ENCODE measurements at places on chromosomes 16 and 17. TPM values are rescaled to one million over a fixed set of nuclear protein-coding genes. Genes with fewer than 3 reads are reported as not detected.

GRCh38 chr16:14958970-14959369 is 15.9 kb upstream of the PDXDC1 start:
- no peaks in the 10 kb centered on the region for H3K27me3 ChIP-seq
- H3K4me3 ChIP-seq: no peak overlapping the region
- no peak for DNase-seq
- peaks cover 15% of the 10 kb centered on the region for H3K4me1 ChIP-seq

DNA sequence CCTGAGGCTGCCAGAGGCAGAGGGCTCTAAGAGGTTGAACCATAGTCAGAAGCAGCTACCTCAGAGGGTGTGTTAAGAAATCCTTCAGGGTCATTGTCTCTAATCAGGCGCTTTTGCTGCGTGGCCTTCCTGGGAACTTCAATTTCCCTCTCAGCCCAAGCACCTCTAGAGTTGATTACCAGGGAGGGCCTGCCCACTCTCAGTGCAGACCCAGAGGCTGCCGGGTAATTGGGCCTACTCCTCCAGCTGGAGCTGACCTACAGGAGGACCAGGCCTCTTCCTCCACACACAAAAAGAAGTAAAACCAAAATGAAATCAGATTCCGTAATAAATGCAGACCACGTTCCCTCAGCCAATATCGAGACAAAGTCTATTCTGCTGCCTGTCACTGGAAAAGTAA is 305.0 kb upstream of the CCL2 start:
- H3K36me3 ChIP-seq: no peaks in the 10 kb centered on the region
- no peak for DNase-seq
- no peaks in the 10 kb centered on the region for H3K4me1 ChIP-seq
- no peaks in the 10 kb centered on the region for H3K27me3 ChIP-seq

- peaks cover 46% of the 10 kb centered on the region for H3K4me1 ChIP-seq
- no peak overlapping the region for H3K4me3 ChIP-seq
- H3K36me3 ChIP-seq: no peaks in the 10 kb centered on the region
Observed at GRCh38 chr17:50593321-50593720, 32.8 kb downstream of the CACNA1G start.

DNA sequence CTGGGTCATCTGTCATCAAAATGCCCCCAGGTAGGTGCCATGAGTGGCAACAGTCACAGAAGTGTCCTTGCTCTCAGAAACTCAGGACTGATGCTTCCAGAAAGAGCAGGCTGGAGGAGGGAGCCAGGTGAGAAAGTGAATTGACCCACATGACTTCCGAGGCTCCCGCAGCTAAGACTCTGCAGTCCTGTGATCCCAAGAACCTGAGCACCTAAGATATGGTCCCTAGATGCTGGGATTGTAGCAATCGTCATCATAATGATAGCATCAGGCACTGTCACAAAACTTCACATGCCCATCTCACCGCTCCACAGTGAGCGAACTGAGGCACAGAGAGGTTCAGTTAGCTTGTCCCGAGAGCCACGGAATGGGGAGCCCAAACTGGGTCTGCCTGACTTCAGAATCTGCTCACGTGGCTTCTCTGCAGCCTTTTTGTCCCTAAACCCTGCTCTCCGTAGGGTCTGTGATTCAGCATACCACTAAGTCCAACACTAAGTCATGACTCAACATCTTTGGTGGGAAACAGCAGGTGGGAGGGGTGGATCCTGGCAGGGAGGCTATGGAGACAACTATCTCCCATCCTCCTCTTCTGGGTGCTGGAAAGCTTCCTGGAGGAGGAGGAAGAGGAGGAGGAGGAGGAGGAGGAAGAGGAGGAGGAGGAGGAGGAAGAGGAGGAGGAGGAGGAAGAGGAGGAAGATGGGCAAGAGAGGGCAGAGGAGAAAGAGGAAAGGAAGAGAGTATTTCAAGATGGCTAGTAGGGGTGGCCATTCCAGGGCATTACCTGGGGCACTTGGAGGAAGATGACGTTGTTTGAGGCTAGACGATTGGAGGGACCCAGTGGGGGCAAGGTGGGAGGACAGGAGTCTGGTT is 55.5 kb upstream of the DLX4 start:
- H3K4me3 ChIP-seq: no peak overlapping the region
- H3K36me3 ChIP-seq: no peaks in the 10 kb centered on the region
- H3K27me3 ChIP-seq: no peaks in the 10 kb centered on the region
- no peak for DNase-seq
- H3K4me1 ChIP-seq: peaks cover 45% of the 10 kb centered on the region

GRCh38 chr16:16923479-16923878 is 544.5 kb downstream of the NPIPA7 start:
- DNase-seq: no peak
- H3K27me3 ChIP-seq: no peaks in the 10 kb centered on the region
- H3K4me1 ChIP-seq: no peaks in the 10 kb centered on the region
- no peak overlapping the region for H3K27ac ChIP-seq

DNA sequence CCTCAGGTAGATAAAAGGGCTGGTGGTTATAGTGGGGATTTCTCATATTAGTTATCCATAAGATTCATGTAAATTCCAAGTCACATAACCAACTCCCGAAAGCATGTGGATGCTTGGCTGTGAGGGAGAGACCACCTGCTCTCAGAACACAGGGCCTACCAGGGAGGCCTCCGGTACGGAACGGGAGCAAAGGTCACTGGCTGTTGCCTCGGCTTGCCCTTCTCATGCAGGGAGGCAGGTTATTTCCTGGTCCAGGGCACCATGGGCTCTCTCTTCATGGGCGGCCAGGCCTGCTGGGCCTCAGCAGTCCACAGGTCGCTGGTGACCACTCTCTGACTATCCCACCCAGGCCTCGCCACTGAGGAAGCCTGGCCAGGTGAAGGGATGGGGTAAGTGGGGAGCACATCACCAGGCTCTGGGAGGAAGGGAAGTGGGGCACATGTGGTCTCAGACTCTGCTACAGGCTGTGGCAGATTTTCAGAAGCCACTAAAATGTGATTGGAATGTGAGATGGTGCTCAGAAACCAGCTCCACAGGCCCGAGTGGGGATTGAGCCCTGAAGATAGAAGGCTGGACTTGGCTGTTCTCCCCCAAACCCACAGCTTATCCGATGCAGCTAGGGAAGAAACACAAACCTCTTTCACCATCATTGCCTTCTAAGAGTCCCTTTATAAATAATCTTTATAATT is 45.4 kb downstream of the HNF1B start:
- H3K4me3 ChIP-seq: no peak overlapping the region
- no peaks in the 10 kb centered on the region for H3K36me3 ChIP-seq
- DNase-seq: no peak

- peaks cover 11% of the 10 kb centered on the region for H3K4me1 ChIP-seq
- H3K4me3 ChIP-seq: no peak overlapping the region
- no peak for DNase-seq
- no peaks in the 10 kb centered on the region for H3K36me3 ChIP-seq
- H3K27me3 ChIP-seq: no peaks in the 10 kb centered on the region
- no peak overlapping the region for H3K27ac ChIP-seq
Observed at GRCh38 chr17:4362141-4362540, 4.3 kb downstream of the UBE2G1 start.

GRCh38 chr16:53643474-53643873 is 60.2 kb downstream of the RPGRIP1L start:
- no peaks in the 10 kb centered on the region for H3K27me3 ChIP-seq
- no peak overlapping the region for H3K4me3 ChIP-seq
- no peaks in the 10 kb centered on the region for H3K4me1 ChIP-seq
- no peak for DNase-seq

SLC16A6 gene
- total RNA-seq: 0.25 TPM

DNA sequence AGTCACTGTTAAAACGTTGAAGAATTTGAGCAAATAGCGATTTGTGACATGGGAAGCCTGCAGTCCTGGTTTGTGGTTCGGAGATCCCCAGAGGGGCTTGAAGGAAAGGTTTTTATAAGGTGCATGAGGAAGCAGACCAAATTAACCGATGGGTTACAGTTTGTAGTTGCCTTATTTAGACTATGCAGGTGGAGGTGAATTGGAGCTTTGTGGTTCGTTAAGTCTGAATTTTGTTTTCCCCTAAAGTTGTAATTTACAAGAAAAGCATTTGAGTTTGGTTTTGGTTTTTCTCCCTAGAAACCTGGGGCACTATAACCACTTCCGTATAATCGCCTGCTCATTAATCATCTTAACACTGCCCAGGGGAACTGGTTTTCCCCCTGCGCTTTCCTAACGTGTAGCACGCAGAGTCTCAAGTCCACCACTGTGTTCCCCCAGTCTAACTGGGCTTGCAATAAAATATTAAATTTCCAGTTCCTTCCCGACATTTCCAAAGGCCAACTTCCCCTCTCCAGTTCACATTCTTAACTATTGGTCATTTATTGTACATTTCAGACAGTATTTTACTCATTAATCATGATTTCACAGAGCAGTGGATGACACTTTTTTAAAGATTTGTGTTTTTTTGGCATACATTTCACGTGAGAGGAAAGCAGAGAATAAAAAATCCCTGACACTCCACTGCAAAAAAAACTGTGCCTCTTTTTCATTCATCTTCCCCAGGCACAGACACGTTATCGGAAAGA is 932 bp downstream of the ZNF267 start:
- no peaks in the 10 kb centered on the region for H3K27me3 ChIP-seq
- H3K27ac ChIP-seq: peak overlapping the region; percentile 83
- peak overlapping the region; percentile 85 for H3K4me3 ChIP-seq
- no peaks in the 10 kb centered on the region for H3K36me3 ChIP-seq
- peaks cover 45% of the 10 kb centered on the region for H3K4me1 ChIP-seq
- DNase-seq: no peak

DNA sequence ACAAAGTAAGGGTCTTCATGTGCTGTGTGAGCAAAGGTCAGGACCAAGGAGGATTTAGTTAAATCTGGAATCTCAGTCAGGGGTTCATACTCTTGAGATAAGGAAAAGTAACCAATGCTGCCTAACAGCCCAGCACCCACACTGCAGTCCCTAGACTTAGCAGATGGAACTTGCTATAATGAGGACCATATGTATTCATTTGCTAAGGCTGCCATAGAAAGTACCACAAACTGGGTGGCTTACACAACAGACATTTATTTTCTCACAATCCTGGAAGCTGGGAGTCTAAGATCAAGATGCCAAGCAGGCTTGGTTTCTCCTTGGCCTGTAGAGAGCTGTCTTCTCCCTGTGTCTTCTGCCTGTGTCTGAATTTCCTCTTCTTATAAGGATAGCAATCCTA is 20.8 kb downstream of the ZP2 start:
- no peaks in the 10 kb centered on the region for H3K4me1 ChIP-seq
- no peaks in the 10 kb centered on the region for H3K27me3 ChIP-seq
- no peaks in the 10 kb centered on the region for H3K36me3 ChIP-seq
- DNase-seq: no peak
- no peak overlapping the region for H3K4me3 ChIP-seq

DNA sequence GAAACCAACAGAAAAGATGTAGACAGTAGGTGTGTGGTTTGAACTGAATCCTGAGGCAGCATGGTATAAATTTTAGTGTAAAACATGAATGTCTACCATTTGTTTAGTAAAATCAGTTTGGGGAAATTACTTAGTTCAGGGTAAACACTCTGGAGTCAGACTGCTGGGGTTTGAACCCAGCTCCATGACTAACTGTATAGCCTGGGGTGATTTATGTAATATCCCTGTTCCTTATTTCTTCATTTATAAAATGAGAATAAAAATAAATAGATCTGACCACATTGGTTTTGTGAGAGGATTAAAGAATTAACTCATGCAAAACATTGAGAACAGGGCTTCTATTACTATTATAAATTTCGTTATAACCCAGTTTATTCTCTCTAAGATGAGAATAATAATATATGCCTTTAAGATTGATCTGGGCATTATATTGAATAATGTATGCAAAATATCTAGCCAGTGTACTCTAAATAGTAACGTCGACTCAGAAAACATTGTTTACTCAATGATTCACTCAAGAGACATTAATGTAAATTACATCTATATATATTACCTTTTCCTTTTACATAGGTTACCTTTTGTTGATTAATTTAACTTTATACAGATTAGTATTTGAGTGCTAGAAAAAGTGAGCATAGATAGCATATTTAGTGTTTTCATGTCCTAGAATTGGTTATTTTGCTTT is 120.6 kb upstream of the KCNJ16 start:
- no peak overlapping the region for H3K4me3 ChIP-seq
- no peaks in the 10 kb centered on the region for H3K36me3 ChIP-seq
- no peak for DNase-seq
- H3K27me3 ChIP-seq: no peaks in the 10 kb centered on the region
- H3K4me1 ChIP-seq: peaks cover 6% of the 10 kb centered on the region

GRCh38 chr17:52106072-52106471 is 52.4 kb downstream of the CA10 start:
- DNase-seq: no peak
- no peaks in the 10 kb centered on the region for H3K36me3 ChIP-seq
- H3K27me3 ChIP-seq: no peaks in the 10 kb centered on the region
- no peak overlapping the region for H3K27ac ChIP-seq

DNA sequence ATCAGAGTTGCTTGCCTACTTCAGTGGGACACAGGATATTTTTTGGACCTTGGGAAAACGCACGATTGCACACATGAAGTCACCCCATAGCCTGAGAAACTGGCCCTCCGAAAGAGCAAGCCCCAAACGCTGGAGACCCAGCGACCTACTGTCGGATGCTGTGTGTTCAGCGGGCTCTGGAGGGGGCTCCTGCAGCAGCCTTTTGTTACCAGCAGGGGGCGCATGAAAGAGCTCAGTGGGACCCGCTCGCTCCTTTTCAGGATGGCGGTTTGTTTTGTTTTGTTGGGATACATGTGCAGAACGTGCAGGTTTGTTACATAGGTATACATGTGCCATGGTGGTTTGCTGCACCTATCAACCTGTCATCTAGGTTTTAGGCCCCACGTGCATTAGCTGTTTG is 28.4 kb downstream of the MYH3 start:
- H3K36me3 ChIP-seq: no peaks in the 10 kb centered on the region
- no peak for DNase-seq
- H3K27ac ChIP-seq: no peak overlapping the region
- H3K27me3 ChIP-seq: no peaks in the 10 kb centered on the region

GRCh38 chr17:73360961-73361761 is 49.4 kb upstream of the CDC42EP4 start:
- H3K27ac ChIP-seq: no peak overlapping the region
- H3K4me1 ChIP-seq: peaks cover 22% of the 10 kb centered on the region
- no peak for DNase-seq
- no peaks in the 10 kb centered on the region for H3K36me3 ChIP-seq
- no peaks in the 10 kb centered on the region for H3K27me3 ChIP-seq
- H3K4me3 ChIP-seq: no peak overlapping the region

MLX gene
- 62.8 TPM for total RNA-seq
